ENCODE measurements at places on chromosomes 6 and 20.

- DNase-seq: no peak
These were observed 593.0 kb downstream of the FRK start for GRCh38 chr6:115467726-115468125.

DNA sequence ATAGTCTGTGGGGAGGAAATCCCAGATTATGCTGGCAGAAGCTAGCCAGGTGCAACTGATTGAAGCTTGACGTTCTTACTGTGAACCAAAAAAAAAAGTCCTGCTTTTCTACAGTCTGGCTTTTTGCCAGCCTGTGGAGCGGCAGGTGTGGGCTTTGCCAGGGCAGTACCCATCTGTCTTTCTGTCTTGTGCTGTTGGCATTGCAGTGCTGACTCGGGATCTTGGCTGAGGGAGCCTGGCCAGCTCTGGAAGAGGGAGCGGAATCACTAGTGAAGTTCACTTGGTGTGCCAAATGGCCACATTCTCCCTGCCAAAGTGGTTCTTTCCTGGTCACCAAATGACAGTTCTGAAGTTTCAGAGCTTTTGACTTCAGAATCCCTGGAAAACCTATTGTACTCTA is 5.0 kb downstream of the KIF3B start:
- DNase-seq: no peak

DNA sequence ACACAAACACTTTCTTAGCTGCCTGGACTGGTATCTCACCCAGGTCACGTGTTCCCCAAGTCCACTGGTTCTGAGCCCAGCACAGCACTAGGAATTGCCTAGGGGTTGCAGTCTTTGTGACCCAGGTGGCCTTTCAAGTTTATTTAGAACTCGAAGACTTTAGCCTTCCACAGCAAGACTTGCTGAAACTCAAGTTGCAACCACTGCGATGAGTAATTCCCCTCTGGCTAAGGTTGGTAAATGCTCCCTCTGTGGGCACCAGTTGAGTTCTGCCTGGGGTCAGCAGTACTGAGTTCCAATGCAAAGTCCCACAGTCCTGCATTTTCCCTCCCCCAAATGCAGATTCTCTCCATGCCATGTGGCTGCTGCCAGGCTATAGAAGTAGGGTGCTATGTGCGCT is 77.6 kb upstream of the MOCS1 start:
- no peak for DNase-seq

- DNase-seq: no peak
These were observed 12.0 kb downstream of the PFDN4 start for GRCh38 chr20:54219751-54220426.

DNA sequence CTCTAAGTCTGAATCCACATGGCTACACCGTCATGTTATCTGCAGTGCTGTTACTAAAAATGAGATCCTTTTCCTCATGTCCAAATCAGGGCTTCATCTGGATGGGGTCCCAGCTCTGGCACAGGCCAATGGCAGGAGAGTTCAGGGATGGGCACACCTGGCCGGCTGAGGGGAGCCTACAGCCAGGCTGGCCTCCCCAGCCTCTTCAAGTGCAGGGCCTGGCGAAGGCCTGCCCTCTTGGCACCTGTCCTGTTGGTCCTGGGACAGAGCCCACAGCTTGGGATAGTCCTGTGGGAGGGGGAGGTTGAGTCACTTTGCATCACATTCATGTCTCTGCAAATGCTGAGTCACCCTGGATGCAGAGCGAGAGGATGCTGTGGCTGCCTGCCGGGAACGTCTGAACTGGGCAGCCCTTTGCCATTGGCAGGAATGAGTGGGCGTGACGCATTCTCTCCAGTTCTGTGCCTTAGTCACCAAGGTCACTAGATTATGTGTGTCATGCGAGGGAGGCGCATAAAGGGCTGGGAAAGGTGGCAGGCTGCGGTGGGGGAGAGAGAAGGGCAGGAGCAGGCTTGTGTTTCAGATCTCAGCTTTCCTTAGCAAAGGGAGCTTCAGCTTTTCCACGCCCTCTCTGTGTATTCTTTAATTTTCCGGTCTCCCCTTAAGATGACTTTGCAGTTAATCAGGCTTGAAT is 223.2 kb upstream of the ECI2 start:
- no peak for DNase-seq

GRCh38 chr6:17665132-17665531 is 41.6 kb downstream of the NUP153 start:
- no peak for DNase-seq

- DNase-seq: no peak
These were observed 7.5 kb upstream of the LINC00237 start for GRCh38 chr20:21113697-21114096.

DNA sequence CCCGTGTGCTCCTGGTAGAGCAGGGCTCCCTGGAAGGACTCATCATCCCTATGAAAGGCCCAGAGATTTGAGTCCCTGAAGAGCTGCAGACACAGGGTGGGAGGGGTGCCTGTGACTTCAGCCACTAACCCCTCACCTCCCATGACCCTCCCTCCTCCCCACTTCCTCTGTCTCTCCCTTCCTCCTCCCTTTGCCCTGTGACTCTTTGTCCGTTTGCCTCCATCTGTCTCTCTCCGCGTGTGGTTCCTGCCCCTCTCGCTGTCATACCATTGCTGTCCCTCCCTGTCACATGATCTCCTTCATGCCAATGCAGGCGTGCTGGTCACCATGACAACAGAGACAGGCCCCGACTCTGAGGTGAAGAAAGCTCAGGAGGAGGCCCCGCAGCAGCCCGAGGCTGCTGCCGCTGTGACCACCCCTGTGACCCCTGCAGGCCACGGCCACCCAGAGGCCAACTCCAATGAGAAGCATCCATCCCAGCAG is 19.0 kb downstream of the EPB41L1 start:
- DNase-seq: no peak

DNA sequence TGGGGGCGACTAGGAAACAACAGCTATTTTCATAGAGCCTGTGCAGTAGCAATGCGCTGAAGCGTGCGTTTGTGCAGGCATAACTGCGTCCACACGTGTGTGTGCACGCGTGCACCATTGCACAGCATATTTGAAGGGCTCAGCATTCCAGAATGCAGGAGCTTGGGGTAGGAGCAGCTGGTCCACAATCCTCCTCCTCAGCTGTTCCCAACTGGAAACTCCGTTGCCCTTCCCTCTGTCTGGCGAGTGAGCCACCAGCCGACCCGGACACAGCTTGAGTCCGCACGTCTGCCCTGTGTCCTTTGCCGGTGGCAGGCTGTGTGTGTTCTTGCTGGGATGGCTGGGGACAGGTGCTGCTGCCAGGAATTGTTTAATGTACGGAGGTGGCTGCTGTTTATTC is 110.2 kb downstream of the SASH1 start:
- no peak for DNase-seq

DNA sequence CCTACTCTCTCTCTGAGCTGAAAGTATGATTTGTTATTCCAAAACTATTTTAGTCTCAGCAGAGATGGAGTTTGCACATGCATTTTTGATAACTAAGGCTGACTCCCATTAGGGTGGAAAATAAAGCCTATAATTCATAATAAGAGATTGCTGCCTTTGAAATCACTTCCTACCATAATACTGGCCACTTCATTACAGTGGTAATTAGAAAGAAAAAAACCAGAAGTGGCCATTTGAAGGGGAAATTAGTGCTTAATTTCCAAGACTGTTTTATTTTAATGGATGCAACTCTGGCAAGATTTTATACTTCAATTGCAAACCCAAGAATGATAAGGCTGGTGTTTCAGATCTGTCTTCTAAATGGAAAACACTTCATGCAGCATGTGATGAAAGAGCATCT is 43.4 kb downstream of the SLC35B3 start:
- no peak for DNase-seq

- DNase-seq: no peak
These were observed 50.5 kb downstream of the CPNE5 start for GRCh38 chr6:36788768-36789167.

GRCh38 chr20:3164043-3164762 is 4.5 kb upstream of the FASTKD5 start:
- DNase-seq: no peak

DNA sequence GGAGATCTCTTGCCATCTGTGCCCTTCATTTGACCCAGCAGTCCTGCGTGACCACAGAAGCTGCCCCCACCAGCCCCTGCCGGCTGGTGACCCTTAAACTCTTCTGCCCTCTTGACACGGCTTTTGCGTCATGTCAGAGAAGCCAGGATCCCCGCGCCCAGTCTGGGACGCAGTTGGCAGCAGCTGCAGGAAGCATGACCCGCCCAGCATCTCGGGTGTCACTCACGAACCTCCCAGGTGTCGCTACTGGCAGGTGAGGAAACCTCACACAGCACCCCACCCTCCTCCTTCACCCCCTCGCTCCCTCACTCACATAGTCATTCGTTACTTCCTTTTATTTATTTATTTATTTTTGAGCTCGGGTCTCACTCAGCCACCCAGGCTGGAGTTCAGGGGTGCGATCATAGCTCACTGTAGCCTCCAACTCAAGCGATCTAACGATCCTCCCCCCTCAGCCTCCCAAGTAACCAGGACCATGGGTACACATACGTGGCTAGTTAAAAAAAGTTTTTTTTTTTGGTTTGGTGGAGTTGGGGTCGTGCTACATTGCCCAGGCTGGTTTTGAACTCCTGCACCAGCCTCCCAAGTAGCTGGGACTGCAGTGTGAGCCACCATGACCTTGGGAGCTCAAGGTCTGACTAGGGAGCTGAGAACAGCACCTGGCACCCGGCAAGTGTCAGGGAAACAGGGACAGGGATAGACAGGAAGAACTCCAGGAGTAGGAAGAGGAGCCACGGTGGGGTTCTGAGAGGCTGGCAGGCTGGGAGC is 14.1 kb upstream of the SPDEF start:
- DNase-seq: no peak

GRCh38 chr20:35908007-35908406 is 46.3 kb downstream of the SCAND1 start:
- DNase-seq: no peak

GRCh38 chr20:52047811-52048764 is 143.5 kb downstream of the ZFP64 start:
- DNase-seq: peak; percentile 8

GRCh38 chr6:125789167-125789566 is 1.6 kb upstream of the NCOA7 start:
- DNase-seq: no peak

- DNase-seq: no peak
These were observed 33.2 kb upstream of the HDGFL1 start for GRCh38 chr6:22536122-22536521.

DNA sequence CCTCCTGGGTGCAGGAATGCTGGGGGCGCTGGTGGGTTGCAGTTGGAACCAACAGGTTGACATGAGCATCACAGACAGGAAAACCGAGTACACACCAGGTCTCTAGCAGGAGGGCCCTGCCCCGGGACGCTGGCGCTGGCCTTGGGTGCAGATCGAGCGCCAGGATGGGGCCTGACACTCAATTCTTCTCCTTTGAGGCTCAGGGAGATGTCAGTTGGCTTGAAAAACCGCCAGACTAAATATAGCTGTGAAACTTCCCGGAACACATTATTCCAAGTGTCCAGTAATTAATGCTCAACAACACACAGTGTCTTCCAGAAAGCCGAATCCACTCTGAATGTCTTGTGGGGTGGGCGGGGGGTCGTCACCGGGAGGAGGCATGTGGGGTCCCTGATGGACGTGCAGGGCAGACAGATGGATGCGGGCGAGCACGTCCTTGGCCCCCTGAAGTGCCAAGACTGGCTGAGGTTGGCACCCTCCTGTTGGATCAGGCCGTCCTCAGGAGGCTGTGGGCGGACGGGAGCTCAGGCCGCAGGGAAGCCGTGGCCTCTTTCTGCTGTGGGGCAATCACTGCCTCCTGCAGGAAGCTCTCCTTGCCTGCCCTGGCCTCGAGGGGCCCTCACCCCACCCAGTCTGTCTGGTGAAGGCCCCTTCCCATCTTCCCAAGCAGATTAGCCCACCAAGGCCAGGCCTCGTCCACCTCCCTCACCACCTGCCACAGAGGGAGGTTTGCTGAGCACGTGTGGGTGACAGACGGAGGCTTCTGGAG is 19.4 kb upstream of the GATA5 start:
- no peak for DNase-seq

DNA sequence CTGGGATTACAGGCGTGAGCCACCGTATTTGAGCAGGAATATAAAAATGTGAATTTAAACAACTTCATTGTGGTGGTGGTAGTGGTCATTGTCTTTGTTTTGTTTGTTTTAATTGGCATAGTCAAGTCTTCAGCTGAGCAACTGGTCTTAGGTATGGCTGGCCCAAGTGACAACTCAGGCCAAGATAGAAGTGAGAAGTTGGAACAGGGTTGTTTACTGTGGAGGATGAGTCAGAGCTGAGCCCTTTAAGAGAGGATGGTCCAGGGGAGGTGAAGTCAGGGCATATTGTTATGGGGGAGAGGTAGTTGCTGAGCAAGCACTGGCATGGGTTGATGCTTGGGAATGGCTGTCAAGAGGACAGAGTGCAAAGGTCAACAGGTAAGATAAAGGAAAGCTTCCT is 308.2 kb downstream of the FARS2 start:
- no peak for DNase-seq

DNA sequence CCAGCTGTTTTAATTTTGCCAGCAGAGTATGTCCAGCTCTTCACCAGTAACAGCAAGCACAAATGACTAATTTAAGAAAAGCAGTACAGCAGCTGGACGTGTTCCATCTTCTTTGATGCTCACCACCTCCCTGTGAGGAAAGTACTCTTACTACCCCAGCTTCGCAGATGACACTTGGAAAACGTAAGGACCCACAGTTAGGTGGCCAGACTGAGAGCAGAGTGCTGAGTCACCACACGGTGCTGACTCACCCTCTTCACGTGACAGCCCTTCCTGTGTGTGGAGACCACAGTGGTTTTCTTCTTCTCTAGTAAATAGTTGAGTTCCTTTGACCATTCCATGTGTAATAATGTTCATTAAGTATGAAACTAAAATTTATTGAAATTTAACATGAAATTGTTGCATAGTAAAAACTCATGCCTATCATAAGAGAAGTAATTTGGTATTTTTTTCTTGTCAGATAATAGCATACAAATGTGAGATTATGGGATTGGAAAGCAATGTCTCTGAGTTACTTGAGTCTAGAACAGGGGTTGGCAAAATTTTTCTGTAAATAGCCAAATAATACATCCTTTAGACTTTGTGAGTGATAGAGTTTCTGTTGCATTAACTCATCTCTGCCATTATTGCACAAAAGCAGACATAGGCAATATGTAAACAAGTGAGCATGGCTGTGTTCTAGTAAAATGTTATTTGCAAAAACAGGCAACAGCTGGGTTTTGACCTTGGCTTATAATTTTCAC is 76.6 kb downstream of the SLX4IP start:
- DNase-seq: peak; percentile 59

DNA sequence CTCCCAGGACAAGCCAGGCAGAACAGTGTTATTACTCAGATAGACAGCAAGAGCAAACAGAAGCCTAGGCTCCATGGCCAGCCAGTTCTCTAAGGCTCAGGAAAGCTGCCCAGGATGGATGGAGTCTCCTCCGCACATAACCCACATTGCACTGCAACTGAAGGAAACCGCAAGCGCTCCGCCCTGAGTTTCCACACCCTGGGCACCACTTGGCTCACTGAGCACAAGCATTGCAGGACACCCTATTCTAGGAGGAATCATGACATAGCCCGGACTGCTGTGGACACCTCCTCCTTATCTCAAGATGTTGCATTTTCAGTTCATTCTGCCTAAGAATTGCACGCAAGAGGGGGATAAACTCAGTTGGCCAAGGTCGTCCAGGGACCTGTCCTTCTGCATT is 42.9 kb downstream of the LINC00237 start:
- no peak for DNase-seq

Measured in stimulated activated CD8-positive, alpha-beta memory T cell treated with anti-CD3 and anti-CD28 coated beads, Interleukin-12 subunit alpha, Interleukin-12 subunit beta, amount 100 ng/mL, for 4 hours (primary cell).